Thoracic aorta endothelial cell (primary cell): ENCODE measurements at places on chromosomes 5 and 9. TPM values are rescaled to one million over a fixed set of nuclear protein-coding genes. Genes with fewer than 3 reads are reported as not detected.

ABO gene
- 0.13 and 0.22 TPM in 2 replicates for total RNA-seq

FBP2 gene
- total RNA-seq: not detected in 2 replicates

ASTN2 gene
- 2.4 and 2.9 TPM in 2 replicates for total RNA-seq

CCNI2 gene
- 0.22 TPM in 1 of 2 replicates, not detected in the other for total RNA-seq

BDP1 gene
- 54.5 and 56.4 TPM in 2 replicates for total RNA-seq

LRRC19 gene
- total RNA-seq: not detected in 2 replicates

PCDHGA6 gene
- 2.1 and 2.9 TPM in 2 replicates for total RNA-seq

NDST1 gene
- total RNA-seq: 74.3 and 94.3 TPM in 2 replicates

ARL14EPL gene
- 0.07 and 0.27 TPM in 2 replicates for total RNA-seq

ZNF618 gene
- 28.3 and 32.0 TPM in 2 replicates for total RNA-seq

ALG2 gene
- 53.1 and 56.3 TPM in 2 replicates for total RNA-seq

FAM221B gene
- total RNA-seq: not detected in 2 replicates

SOWAHA gene
- total RNA-seq: not detected in 2 replicates

NUTM2G gene
- not detected in 2 replicates for total RNA-seq

FBXO4 gene
- 8.8 and 9.4 TPM in 2 replicates for total RNA-seq

PRKACG gene
- total RNA-seq: not detected in 2 replicates

CDC25C gene
- total RNA-seq: 13.0 and 19.0 TPM in 2 replicates

UBAP1 gene
- total RNA-seq: 44.9 and 46.7 TPM in 2 replicates

IFNA13 gene
- not detected in 2 replicates for total RNA-seq

HTR1A gene
- total RNA-seq: not detected in 2 replicates

IRGM gene
- not detected in 2 replicates for total RNA-seq

MRPL41 gene
- total RNA-seq: 37.7 and 45.1 TPM in 2 replicates

CD180 gene
- total RNA-seq: not detected in 2 replicates

NRG2 gene
- total RNA-seq: 0.27 and 0.93 TPM in 2 replicates

PCDHA5 gene
- under 0.01 and 0.07 TPM in 2 replicates for total RNA-seq

TIMD4 gene
- not detected in 2 replicates for total RNA-seq

PLCXD3 gene
- total RNA-seq: under 0.01 and 0.13 TPM in 2 replicates
